ENCODE measurements at places on chromosomes 12 and 14.

GRCh38 chr14:91354979-91355685, 62.5 kb downstream of the CCDC88C start:
- DNase-seq = peak; percentile 84

DNA sequence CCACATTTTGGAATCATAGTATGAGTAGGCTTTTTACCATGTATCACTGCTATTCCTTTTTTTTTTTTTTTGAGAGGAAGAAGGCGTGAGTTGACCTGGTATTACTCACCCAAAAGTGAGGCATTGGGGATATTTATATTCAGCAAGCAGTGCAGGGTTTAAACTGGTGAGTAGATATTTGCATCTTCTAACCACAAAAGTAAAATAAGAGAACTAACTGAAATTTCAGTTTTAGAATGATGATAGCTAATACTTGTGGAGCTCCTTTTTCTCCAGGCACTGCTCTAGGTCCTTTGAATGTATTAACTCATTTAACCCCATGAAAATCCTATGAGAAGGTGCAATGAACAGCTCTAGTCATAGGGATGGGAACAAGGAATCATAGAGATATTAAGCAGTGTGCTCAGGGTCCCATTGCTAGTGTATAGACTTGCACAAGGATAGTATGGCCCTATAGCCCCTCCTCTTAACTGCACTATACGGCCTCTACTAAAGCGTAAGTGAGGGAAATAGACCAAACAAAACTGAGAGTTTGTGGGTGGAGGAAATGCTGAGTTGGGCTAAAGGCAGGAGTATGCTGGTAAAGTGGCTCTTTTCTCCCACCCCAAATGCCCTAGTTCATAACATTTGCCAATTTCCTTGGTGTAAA, 104.3 kb upstream of the MAX start:
- DNase-seq = no peak

- DNase-seq = no peak
Measured at GRCh38 chr14:100476012-100476822, 111.0 kb downstream of the BEGAIN start.

DNA sequence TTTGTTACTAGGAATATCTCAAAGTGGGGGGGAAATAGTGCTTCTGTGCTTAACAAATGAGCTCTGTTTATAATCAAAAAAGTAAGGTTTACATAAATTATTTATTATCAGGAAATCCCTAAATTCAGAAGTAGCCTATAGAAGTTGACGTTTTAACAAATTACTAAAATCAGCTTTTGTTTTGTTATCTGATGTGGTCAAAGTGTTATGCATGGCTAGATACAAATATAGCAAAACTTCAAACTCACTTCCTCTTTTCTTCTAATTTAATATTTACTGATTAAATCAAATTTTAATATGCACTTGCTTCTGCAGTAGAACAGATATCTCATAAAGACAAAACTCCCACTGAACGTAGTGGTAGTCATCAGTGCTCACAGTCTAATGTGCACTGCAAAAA, 47.5 kb downstream of the GARIN6 start:
- no peak for DNase-seq

GRCh38 chr14:51845811-51846210, 14.6 kb upstream of the GNG2 start:
- no peak for DNase-seq

DNA sequence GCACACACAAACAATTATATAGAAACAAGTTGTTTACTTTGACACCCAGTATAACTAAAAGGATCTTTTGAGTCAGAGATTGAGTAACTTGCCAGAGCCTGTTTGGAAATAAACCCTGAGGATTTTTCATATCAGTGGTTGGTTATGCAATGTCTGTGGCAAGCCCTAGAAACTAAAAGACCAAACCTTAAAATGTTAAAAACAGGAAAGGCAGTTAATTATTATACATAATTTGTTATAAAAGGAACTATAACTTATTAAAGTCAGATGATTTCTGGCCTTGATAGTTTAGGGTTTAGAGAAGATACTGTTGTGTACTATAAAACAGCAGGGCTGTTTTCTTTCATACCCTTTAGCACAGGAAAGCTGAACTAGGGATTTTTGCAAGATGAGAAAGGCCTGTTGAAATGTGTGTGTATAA, 44.1 kb downstream of the PSEN1 start:
- no peak for DNase-seq

GRCh38 chr12:5511644-5512600, 80.0 kb downstream of the NTF3 start:
- DNase-seq = peak; percentile 65

DNA sequence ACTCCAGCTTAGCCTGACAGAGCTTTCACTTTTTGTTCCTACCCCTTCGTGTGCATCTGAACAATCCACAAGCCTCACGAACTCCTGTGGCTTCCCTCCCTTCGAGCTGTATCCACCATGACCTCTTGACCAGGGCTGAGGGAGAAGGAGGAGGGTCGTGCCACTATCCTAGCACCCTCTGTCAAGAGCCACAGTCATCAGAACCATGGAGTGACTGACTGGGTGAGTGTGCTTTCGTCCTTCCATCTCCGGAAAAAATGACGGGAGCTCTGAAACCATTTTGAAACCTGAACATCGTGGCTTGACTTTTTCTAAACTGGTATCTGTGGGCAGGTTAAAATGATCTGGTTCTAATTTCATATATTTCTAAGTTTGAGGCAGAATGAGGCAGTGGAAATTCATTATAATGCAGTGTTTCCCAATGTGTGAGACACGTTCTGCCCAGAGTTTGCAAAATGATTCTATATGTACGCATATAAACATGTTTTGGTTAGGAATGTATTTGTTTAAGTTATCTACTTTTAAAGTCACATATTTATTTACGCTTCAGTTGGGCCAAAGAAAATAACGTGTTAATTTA, 27.0 kb downstream of the IL26 start:
- no peak for DNase-seq

GRCh38 chr14:37932008-37932407, 275.7 kb upstream of the SSTR1 start:
- no peak for DNase-seq

GRCh38 chr12:117803001-117803400, 165.8 kb downstream of the KSR2 start:
- DNase-seq = no peak

- DNase-seq = no peak
Measured at GRCh38 chr14:46769292-46769691, 117.7 kb upstream of the RPL10L start.

- no peak for DNase-seq
Measured at GRCh38 chr12:132367071-132367851, 37.9 kb upstream of the GALNT9 start.

DNA sequence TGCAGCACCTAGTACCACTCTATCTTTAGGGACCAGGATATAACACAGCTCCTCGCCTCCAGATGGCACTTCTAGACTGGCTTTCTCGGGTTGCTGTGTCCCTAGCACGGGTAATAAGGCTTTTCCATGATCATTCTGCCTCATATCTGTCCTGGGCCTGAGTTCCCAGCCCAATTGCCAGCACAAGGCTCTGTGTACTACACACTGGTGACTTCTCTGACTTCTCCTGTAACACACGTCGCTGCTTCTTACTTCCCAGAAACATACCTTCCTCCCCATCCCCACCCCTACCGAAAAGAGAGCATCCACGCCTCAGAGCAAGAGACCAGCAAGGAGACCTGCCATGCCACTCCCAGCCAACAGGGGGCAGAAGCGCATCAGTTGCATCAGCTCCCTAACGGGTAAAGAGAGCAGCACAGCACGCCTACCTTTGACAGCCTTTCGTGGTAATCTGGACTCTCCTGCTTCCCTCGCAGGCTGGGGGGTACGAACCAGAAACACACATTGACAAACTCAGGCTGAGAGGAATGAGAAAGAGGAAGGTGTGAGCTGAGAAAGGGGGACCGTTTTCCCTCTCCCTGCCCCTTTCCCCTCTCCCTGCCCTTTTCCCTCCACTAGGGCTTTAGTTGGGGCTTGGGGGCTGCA, 21.2 kb upstream of the ZNF740 start:
- peak; percentile 95 for DNase-seq

- peak; percentile 32 for DNase-seq
Measured at GRCh38 chr12:69689638-69690037, 9.5 kb downstream of the BEST3 start.

DNA sequence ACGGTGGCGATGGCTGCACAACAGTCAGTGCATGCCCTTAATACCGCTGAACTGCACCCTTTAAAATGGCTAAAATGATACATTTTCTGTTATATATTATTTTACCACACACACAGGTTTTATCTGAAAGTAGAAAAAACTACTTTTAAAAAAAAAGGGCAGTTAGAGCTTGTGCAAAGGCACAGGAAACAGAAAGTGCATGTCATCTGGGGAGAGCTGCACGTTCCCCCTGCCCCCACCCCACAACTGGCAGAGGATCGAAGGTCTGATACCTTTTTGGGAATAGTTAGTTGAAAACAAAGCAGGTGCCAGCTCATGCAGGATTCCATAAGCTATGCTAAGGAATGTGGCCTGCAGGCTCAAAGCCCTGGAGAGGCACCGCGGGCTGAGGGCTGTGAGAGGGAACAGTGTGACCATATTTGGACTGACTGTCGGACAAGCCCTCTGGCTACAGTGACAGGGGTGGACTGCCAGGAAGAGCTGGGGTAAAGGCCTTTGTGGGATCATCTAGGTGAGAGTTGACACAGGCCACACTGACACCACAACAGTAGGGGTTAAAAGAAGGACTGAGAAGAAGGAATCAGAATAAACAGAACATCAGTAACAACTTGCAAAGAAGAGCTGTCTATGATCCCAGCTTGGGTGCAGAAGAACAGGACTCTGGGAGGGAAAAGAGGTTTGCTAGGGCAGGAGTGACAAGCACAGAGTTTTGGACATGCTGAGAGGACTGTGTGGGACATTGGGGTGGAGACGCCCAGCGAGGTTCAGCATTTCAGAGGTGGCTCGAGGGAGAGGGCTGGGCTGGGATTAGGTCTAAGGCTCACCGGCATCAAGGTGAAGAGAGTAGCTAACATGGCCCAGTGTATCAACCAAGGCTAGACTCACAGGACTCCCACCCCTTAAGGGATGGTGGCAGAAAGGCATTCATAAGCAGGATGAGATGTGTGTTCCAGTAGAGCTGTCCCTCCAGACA, 54.6 kb downstream of the ACTN1 start:
- DNase-seq = peak; percentile 63

- DNase-seq = no peak
Measured at GRCh38 chr14:60214003-60214402, 35.0 kb upstream of the PPM1A start.

GRCh38 chr14:28758253-28758884, 8.2 kb upstream of the FOXG1 start:
- DNase-seq = no peak

GRCh38 chr12:17215759-17216570, 610.0 kb upstream of the LMO3 start:
- DNase-seq = peak; percentile 17

DNA sequence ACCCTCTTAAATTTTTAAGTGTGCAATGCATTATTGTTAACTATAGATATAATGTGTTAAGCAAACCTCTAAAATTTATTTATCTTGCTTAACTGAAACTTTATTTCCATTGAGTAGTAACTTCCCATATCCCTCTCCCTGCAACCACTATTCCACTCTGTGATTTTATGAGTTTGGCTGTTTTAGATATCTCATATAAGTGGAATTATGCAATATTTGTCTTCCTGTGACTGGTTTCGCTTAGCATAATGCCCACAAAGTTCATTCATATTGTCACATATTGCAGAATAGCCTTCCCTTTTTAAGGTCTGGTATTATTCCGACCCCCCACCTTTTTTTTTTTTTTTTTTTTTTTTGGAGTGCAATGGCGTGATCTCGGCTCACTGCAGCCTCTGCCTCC, 247.6 kb downstream of the EMP1 start:
- no peak for DNase-seq

- no peak for DNase-seq
Measured at GRCh38 chr12:80205960-80206359, 106.6 kb downstream of the OTOGL start.

- DNase-seq = no peak
Measured at GRCh38 chr14:71651228-71651627, 281.0 kb upstream of the RGS6 start.

- no peak for DNase-seq
Measured at GRCh38 chr14:89466944-89467343, 49.9 kb upstream of the FOXN3 start.

DNA sequence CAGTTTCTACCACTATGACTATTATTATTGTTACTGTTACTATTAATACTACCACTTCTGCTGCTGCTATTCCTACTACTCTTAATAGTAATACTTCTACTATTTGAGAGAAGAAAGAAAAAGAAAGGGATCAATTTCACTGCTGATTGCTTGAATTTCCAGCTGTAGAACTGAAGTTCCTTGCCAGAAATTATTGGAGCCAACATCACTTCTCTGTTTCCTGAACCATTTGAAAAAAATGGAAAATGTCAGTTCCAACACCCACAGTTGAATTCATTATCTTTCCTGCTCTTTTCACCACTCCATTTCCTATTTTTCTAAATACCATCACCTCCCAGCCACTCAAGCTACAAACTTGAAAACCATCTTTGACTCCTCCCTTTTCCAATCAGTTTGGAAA, 54.1 kb upstream of the PIK3C2G start:
- DNase-seq = no peak

GRCh38 chr12:109997393-109997792, 1.2 kb upstream of the GIT2 start:
- DNase-seq = no peak

DNA sequence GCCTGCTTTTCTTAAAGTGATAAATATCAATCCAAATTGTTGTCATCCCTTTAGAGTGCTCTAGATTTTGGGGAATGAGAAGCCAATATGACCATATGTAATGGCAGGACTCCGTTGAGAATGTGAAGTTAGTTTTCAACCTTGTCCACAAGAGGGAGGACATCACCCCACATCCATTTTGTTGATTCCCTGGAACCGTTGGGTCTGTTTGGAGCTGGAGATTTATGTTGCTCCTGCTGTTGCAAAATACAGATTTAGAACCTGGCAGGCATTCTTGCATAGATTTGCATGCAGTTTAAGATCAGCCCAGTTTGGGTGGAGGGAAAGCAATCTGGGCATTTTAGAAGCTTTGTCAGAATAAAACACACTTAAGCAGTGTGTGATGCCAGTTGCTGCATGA, 620.1 kb downstream of the NRXN3 start:
- no peak for DNase-seq

DNA sequence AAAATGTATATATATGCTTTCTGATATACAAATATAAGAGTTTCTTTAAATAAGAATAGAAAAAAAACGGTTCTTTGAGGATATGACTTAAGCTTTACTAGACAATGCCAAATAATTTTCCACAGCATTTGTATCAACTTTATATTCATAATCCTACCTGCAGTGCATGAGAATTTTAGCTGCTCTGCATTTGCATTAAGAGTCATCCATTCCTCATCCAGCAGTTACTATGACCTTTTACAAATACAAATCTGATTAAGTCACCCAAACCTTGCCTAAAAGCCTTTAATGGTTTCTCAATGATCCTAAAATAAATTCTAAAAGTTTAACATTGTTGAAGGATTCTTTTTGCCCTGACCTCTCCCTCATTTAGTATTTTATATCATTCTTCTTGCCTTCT, 116.5 kb downstream of the MGAT4C start:
- DNase-seq = no peak

DNA sequence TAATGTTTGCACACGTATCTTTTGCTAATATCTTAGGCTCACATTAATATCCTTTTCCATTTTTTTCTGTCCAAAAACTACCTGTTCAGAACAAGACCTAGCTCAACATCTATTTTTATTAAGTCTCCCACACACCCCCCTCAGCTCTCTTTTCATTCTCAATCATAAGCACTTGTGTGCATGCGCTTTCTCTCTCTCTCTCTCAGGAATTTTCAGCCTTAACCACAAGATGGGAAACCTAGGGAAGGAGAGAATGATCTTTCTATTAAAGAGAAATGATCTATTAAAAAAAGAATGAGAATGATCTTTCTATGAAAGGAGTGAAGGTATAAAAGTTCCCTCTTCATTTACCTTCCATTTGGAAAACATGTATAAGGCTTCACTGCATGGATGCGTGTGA, 39.7 kb upstream of the AP4S1 start:
- DNase-seq = no peak

Data from iPS-NIHi11 (cell line).